ENCODE measurements at places on chromosomes 2 and 18.

- no peak for DNase-seq
These were observed 8.4 kb upstream of the MEIS1 start for GRCh38 chr2:66426244-66427111.

GRCh38 chr2:37615804-37616676 lies 55.4 kb downstream of the CDC42EP3 start:
- DNase-seq: no peak

- DNase-seq: no peak
These were observed 1186.9 kb downstream of the DSC3 start for GRCh38 chr18:29855637-29856036.

DNA sequence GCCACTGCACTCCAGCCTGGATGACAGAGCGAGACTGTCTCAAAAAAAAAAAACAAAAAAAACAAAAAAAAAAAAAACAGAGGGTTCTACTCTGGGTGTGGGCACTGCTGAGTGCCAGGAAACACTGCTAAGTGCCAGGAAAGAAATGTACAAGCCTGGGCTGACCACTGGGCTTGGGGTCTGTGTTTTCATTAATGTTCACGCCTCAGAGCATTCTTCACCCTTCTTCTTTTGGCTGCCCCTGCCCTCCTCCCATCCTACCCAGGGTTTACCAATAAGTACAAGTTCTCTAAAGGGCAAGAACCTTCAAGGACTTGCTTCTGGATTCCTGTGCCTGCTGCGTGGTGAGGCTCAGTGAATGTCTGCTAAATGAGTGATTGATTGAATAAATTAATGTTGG lies 49.3 kb upstream of the LRPPRC start:
- DNase-seq: no peak

- no peak for DNase-seq
These were observed 91.4 kb downstream of the USP34 start for GRCh38 chr2:61379521-61379920.

DNA sequence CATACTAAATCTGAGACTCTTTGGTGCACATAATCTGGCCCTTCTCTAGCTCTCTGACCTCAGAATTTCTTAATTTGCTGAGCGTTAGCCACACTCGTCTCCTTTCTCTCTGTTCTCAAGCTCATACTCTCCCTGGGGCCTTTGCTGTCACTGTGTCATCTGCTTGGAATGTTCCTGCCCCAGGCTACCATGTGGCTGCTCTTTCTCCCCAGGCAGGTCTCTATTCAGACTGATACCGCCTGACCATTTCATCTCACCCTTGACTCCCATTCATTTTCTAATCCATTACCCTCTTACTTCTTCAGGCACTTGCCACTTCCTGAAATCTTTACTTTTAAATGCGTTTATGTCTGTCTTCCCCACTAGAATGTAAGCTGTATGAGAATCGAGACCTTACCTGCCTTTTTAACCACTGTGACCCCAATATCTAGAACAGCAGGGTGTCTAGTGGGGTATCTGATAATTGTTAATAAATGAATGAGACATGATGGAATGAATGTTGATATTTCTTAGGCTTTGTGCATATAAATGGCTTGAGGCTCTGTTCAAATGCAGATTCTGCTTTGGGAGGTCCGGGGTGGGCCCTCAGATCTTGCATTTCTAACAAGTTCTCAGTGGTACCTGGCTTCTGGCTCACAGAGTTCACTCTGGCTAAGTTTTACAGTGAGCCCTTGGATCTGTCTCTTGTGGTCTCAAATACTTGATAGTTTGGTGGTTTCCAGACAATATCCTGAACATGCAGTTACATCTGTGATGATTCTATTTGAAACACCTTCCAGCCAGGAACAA lies 89.9 kb upstream of the EPC2 start:
- DNase-seq: peak; percentile 31

DNA sequence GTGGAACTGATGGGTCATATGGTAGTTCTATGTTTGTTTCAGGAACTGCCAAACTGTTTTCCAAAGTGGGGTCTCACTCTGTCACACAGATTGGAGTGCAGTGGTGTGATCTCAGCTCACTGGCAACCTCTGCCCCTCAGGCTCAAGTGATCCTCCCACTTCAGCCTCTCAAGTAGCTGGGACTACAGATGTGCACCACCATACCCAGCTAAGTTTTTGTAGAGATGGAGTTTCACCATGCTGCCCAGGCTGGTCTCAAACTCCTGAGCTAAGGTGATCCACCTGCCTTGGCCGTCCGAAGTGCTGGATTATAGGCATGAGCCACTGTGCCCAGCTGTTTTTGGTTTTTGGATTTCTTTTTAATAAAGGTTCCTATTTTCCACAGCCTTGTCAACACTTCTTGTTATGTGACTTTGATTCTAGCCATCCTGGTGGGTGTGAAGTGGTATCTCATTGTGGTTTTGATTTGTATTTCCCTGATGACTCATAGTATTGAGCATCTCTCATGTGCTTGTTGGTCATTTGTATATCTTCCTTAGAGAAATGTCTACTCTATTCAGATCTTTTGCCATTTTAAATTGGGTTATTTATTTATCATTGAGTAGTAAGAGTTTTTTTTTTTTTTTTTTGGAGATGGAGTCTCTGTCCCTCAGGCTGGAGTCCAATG lies 22.8 kb downstream of the NPC1 start:
- DNase-seq: no peak

Data from foreskin keratinocyte (primary cell).